Spinal cord (tissue), 10 donors: ENCODE measurements at places on chromosomes 4 and X. TPM values are rescaled to one million over a fixed set of nuclear protein-coding genes. Genes with fewer than 3 reads are reported as not detected.

NXF2B gene
- 0.28 TPM for total RNA-seq

DNA sequence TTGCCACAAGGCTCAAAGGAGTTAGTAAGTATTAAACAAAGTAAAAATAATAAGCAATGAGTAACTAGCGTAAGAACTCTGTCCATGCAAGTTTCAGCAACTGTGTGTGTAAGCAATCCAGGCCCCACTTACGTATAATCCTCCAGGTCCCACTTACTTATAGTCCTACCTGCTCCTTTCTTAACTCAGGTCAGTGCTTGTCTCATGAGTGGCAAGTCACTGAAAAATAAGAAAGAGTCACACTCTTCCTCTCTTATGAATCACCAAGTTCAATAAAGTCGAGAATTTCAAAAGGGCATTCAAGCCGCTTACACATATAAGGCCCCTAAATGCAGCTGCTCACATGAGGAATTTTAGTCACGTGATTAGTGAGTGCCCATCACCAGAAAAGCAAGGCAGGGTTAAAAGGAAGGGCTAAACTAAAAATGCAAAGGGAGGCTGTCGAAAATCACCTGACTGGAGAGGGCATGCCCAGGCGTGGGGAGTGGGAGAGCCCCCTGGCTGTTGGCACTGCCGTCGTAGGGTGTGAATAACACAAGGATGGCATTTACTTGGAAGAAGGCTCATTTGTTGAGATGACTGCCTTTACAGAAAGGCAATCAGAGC, 58.2 kb downstream of the ZNF827 start:
- no peak for DNase-seq
- no peaks in the 10 kb centered on the region for H3K27me3 ChIP-seq
- no peak overlapping the region for H3K27ac ChIP-seq
- H3K36me3 ChIP-seq: peaks cover 4% of the 10 kb centered on the region
- H3K4me1 ChIP-seq: peaks cover 27% of the 10 kb centered on the region

CXCL9 gene
- 0.10 TPM for total RNA-seq

DNA sequence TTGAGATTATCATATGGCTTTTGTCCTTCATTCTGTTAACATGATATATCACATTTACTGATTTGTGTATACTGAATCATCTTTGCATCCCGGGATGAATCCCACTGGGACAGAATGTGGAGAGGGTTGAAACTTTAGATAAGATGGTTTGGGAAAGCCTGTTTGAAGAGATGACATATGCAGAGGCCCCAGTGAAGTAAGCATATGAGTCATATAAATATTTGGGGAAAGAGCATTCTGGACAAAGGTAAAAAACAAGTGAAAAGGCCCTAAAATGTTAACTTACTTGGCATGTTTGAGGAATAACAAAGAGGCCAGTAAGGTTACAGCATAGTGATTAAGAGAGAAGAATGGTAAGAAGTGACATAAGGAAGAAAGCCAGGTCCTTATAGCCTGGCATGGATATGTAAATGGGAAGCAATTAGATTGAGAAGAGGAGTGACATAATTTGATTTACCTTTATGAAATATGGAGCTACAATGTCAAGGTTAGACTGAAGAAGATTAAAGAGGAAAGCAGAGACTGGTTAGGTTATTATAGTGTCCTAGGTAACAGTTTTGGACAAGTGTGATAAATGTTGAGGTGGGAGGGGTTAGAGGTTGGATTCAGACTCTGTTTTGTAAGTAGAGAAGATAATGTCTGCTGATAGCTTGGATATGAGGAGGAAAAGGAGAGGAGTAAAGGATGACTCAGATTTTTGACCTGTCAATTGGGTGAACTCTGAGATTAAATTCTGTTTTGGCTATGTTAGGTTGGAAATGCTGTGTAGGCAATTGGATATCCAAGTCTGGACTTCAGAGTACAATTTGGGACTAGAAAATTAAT, 54.6 kb upstream of the DRP2 start:
- no peaks in the 10 kb centered on the region for H3K27me3 ChIP-seq
- DNase-seq: no peak
- H3K4me1 ChIP-seq: no peaks in the 10 kb centered on the region
- H3K36me3 ChIP-seq: no peaks in the 10 kb centered on the region

- H3K27ac ChIP-seq: no peak overlapping the region
- H3K4me3 ChIP-seq: no peak overlapping the region
- no peaks in the 10 kb centered on the region for H3K27me3 ChIP-seq
- peaks cover 2% of the 10 kb centered on the region for H3K36me3 ChIP-seq
These were observed 61.5 kb downstream of the TMEM131L start for GRCh38 chr4:153527690-153528089.

DNA sequence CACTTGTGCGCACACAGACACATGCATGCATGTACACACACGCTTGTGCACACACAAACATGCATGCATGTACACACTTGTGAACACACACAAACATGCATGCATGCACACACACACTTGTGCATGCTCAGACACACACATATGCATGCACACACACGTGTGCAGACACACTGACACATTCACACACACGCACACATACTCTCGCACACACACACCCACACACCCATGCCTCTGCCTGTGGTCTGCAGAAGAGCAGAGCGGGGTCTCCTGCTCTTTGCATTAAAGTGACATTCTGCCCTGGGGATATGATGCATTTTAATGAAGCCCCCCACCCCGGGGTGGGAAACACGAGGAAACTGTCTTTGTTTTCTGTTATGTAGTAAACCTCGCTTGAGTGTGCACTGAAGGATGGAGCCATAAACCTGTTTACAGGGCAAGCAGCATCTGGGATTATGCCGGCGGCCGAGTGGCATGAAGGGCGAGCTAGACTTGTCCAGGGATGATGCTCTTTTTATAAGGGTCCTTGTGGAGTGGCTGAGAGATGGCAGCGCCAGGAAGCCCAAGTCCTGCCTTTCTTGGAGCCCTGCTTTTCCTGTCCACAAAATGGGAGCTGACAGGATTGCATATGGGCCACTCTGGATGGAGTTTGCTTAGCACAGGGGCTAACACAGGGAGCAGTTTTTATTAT, 17.8 kb downstream of the PSAPL1 start:
- peaks cover 14% of the 10 kb centered on the region for H3K4me1 ChIP-seq
- peaks cover 2% of the 10 kb centered on the region for H3K27me3 ChIP-seq
- H3K36me3 ChIP-seq: no peaks in the 10 kb centered on the region
- DNase-seq: no peak
- no peak overlapping the region for H3K4me3 ChIP-seq

DNA sequence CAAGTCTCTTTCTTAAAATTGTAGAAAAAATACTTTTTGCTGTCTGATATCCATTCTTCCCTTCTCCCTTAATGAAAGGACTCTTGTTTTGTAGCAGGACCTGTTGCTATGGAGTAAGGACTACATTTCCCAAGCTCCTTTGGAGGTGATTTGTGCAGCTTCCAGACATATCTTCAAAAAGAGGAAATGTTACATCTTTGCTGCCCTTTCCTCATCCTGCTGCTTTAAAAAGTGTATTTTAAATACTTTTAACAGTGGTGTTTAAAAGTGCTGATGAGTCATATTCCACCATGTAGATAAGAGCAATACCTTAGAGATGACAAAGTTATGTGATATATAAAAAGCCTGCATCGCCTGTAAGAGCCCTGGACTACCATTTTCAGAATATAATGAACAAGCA, 98.7 kb downstream of the CFAP299 start:
- no peak overlapping the region for H3K4me3 ChIP-seq
- H3K36me3 ChIP-seq: no peaks in the 10 kb centered on the region
- no peaks in the 10 kb centered on the region for H3K4me1 ChIP-seq
- no peak for DNase-seq
- no peak overlapping the region for H3K27ac ChIP-seq

DNA sequence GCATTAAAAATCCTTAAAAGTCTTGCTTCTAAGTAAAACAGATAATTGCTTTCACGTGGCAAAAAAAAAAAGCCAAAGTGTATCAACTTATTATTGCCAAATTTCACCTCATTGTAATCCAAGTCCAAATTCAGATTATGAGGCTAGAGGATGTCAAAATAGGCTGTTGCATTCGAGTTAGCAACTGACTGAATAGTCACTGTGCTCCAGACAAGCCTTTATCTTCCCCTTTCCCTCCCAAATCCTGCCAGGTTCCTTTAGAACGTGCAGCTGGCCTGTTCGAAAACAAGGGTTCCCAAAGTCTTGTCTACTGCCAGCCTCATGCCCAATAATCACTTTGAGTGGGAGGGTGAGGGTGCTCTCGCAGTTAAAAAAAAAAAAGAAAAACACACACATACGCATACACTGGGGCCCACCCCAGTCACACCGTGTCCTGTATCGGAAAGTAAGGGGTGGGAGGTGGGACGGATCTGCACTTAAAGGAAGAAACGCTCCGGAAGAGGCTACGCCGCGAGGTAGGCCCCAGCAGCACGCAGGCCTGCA, 603 bp downstream of the MAD2L1 start:
- no peaks in the 10 kb centered on the region for H3K27me3 ChIP-seq
- H3K27ac ChIP-seq: peak overlapping the region; percentile 99

- no peaks in the 10 kb centered on the region for H3K4me1 ChIP-seq
- peaks cover 8% of the 10 kb centered on the region for H3K27me3 ChIP-seq
- no peaks in the 10 kb centered on the region for H3K36me3 ChIP-seq
- H3K4me3 ChIP-seq: no peak overlapping the region
These were observed 602.9 kb upstream of the HTR2C start for GRCh38 chrX:113980953-113981352.

PLS3 gene
- total RNA-seq: 90.4 TPM

DNA sequence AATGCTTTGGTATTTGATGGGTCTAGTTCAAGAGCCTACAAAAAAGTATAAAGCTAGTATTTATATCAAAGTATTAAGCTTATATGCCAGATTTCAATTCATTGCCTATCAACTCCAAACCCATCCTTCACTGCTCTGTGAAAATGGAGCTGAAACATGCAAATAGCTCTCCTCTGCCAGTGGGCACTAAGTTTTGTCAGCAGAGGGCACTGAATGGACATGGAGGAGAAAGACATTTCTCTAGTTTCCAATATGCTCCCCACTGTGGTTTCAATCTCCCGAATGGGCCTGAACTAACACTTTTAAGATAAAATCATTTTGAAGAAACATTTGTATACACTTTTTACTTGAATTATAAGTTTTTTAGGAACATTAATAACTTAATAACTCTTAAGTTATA, 12.4 kb downstream of the PPID start:
- no peak for DNase-seq
- H3K36me3 ChIP-seq: peaks cover 21% of the 10 kb centered on the region
- no peak overlapping the region for H3K4me3 ChIP-seq
- H3K4me1 ChIP-seq: no peaks in the 10 kb centered on the region
- no peaks in the 10 kb centered on the region for H3K27me3 ChIP-seq
- H3K27ac ChIP-seq: no peak overlapping the region

- H3K27me3 ChIP-seq: no peaks in the 10 kb centered on the region
- no peak overlapping the region for H3K27ac ChIP-seq
- H3K4me1 ChIP-seq: no peaks in the 10 kb centered on the region
- no peak overlapping the region for H3K4me3 ChIP-seq
- peaks cover 3% of the 10 kb centered on the region for H3K36me3 ChIP-seq
These were observed 32.7 kb downstream of the KLF3 start for GRCh38 chr4:38696697-38697096.

DNA sequence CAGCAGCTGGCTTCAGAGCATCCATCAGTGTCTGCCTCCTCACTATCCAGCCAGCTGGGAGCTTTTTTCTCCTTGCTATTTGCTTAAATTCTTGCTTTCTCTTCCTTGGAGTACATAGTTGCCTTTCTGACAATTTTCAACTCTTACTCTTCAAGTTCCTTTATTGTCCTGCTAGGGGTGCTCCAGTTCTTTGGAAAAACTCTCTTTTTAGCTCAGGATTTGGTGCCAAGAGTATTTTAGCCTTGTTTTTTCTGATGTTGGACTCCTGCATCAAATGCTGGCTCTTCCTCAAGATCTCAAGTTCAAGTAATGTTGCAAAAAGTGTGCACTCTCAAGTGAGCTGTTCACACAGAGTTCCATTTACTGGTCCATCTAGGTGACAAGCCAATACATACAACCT, 126.4 kb downstream of the KDR start:
- no peaks in the 10 kb centered on the region for H3K36me3 ChIP-seq
- DNase-seq: no peak
- H3K27me3 ChIP-seq: no peaks in the 10 kb centered on the region

VCX3A gene
- 0.33 TPM for total RNA-seq

IL21 gene
- not detected for total RNA-seq

GRCh38 chr4:148048598-148048997, 316.7 kb downstream of the ARHGAP10 start:
- no peaks in the 10 kb centered on the region for H3K36me3 ChIP-seq
- no peak overlapping the region for H3K27ac ChIP-seq
- no peak overlapping the region for H3K4me3 ChIP-seq
- DNase-seq: no peak

- no peaks in the 10 kb centered on the region for H3K27me3 ChIP-seq
- no peak for DNase-seq
These were observed 21.2 kb upstream of the SLC7A11 start for GRCh38 chr4:138263247-138263816.

ENPEP gene
- total RNA-seq: 5.0 TPM

MAGEE1 gene
- total RNA-seq: 7.1 TPM

SAGE1 gene
- not detected for total RNA-seq

FGA gene
- not detected for total RNA-seq

AMTN gene
- not detected for total RNA-seq

DNA sequence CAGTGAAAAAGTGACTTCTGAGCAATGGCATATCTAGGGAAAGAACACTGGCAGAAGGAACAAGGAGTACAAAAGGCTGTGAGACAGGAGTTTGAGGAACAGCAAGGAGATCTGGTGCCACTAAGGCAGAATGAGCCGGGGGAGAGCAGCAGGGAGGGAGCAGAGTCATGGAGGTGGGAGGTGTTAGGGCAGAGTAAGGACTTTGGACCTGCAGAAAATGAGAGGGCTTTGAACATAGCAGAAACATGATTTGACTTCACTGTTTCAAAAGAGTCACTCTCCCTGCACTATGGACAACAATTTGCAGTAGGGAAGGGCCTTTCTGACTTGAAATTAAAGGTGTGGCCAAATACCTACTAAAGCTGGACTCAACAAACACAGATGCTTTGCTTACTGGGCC, 356.2 kb downstream of the ADGRL3 start:
- no peak overlapping the region for H3K27ac ChIP-seq
- no peak for DNase-seq
- H3K36me3 ChIP-seq: no peaks in the 10 kb centered on the region
- H3K27me3 ChIP-seq: no peaks in the 10 kb centered on the region

DNA sequence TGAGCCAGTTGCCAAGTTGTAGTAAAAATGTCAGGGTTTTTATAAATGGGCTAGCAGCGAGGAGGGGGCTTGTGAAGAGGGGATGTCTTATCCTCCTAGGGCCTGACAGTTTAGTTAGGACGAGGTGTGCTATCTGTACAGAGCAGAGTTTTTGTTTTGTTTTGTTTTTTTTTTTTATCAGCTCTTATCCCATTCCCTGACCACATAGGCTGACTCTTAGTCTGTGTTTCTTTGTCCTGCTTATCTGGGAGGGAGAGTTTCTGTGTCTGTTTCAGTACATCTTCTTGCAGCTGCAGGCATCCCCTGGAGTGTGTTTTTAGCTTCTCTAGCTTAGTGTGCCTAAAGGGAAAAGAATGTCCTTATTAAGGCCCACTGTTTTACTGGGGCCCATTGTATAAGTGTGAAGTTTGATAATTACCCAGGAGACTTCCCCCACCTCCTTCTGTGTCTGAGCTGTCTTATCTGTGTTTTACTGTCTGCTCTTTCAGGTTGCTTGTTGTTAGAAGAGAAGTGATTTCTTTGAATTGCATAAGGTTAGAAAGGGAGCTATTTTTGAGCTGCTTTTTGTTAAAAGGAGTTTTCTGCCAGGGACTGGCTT, 32.0 kb downstream of the PAGE2 start:
- H3K27me3 ChIP-seq: peaks cover 5% of the 10 kb centered on the region
- H3K4me1 ChIP-seq: no peaks in the 10 kb centered on the region
- DNase-seq: no peak
- H3K36me3 ChIP-seq: no peaks in the 10 kb centered on the region
- H3K27ac ChIP-seq: no peak overlapping the region
